ENCODE measurements at places on chromosomes 7 and 10.

- H3K27ac ChIP-seq, result no peak overlapping the region
- no peak overlapping the region for H3K4me3 ChIP-seq
- peaks cover 4% of the 10 kb centered on the region for H3K36me3 ChIP-seq
Measured at GRCh38 chr7:36283711-36284130, 105.9 kb upstream of the ANLN start.

DNA sequence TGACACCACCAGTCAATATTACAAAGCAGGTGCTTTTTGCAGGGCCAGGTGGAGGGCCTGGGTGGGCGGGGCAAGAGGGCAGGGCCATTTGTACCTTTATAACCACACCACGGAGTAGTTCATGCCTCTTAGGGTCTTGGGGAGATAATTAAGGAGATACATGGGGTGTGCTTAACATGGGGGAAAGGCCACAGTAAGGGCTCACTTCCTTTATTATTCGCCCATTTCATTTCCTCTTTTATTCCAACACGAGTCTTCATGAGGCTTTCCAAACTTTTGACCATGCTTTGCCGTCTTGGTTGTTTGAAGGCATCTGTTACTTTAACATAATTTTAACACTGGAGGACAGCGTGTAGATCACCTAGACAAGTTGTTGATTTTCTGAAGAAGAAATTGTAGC is 33.3 kb upstream of the LYZL2 start:
- DNase-seq, result no peak
- H3K36me3 ChIP-seq, result no peaks in the 10 kb centered on the region
- no peak overlapping the region for H3K27ac ChIP-seq
- H3K4me3 ChIP-seq, result no peak overlapping the region
- no peaks in the 10 kb centered on the region for H3K27me3 ChIP-seq
- H3K4me1 ChIP-seq, result no peaks in the 10 kb centered on the region

DNA sequence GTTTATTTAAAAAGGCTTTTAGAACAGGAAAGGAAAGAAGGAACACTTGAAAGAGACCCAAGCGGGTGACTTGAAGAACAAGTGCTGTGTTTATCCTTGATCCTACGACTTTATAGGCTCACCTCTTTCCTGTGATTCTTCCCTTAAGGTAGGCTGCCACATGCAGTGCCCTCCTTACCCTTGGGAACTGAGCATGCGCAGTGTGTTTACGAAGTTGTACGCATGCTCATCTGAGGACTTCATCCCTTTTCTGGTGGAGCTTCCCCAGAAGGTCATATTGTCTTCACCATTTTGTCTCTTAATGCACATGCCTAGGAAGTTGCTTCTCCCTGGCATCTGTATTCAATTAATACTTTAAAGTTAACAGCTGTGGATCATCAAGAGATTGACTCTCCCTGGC is 49.9 kb upstream of the VOPP1 start:
- H3K27me3 ChIP-seq, result no peaks in the 10 kb centered on the region
- H3K4me1 ChIP-seq, result no peaks in the 10 kb centered on the region
- no peak overlapping the region for H3K4me3 ChIP-seq
- H3K36me3 ChIP-seq, result no peaks in the 10 kb centered on the region

GRCh38 chr10:103960103-103960502 is 6.8 kb upstream of the SLK start:
- DNase-seq, result no peak
- H3K27ac ChIP-seq, result no peak overlapping the region
- no peaks in the 10 kb centered on the region for H3K36me3 ChIP-seq

GRCh38 chr10:11825796-11826414 is 2.7 kb downstream of the PROSER2 start:
- H3K27me3 ChIP-seq, result no peaks in the 10 kb centered on the region
- no peaks in the 10 kb centered on the region for H3K4me1 ChIP-seq
- no peak overlapping the region for H3K27ac ChIP-seq
- peak; percentile 25 for DNase-seq
- H3K36me3 ChIP-seq, result no peaks in the 10 kb centered on the region

- no peaks in the 10 kb centered on the region for H3K36me3 ChIP-seq
- peaks cover 26% of the 10 kb centered on the region for H3K4me1 ChIP-seq
- DNase-seq, result no peak
- no peaks in the 10 kb centered on the region for H3K27me3 ChIP-seq
- H3K27ac ChIP-seq, result no peak overlapping the region
Measured at GRCh38 chr10:62022830-62023229, 121.3 kb downstream of the ARID5B start.

DNA sequence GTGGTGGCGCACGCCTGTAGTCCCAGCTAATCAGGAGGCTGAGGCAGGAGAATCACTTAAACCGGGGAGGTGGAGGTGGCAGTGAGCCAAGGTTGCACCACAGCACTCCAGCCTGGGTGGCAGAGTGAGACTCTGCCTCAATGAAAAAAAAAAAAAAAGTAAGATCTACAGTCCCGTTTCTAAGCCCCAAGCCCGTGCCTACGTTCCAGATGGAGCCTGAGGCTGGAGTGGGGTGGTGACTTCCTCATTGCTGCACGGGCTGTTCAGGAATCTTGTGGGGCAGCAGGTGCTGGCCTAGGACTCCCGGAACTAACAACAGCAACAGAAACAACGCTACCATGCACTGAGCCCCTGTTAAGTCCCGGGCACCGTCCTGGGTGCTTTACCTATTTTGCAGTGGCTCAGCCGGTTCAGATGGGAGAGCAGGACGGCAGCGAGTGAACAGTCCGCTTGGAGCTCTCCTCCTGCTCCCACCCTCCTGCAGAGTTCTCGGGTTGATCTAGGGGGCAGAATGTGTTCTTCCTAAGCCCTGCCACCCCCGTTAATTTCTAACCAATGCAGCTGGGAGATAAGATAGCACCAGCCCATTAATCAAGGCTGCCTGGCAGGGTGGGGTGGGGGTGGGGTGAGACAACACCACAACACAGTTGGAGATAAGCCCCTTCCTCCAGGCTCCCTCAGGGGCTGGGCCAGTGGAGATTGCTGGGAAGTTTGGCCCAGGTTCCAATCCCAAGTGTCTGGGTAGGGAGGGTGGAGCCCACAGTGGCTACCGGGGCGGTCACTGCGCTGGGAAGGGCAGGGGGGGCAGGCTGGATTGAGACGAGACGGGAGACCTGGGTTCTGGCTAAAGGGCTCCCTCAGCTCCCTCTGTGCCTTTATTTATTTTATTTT is 17.0 kb upstream of the SFRP5 start:
- DNase-seq, result no peak
- H3K4me3 ChIP-seq, result no peak overlapping the region
- no peaks in the 10 kb centered on the region for H3K36me3 ChIP-seq
